Activated naive CD4-positive, alpha-beta T cell treated with anti-CD3 and anti-CD28 coated beads for 36 hours (primary cell): ENCODE measurements at places on chromosomes 5 and 9.

GRCh38 chr5:79716839-79717238 is 27.2 kb downstream of the CMYA5 start:
- no peak for DNase-seq

DNA sequence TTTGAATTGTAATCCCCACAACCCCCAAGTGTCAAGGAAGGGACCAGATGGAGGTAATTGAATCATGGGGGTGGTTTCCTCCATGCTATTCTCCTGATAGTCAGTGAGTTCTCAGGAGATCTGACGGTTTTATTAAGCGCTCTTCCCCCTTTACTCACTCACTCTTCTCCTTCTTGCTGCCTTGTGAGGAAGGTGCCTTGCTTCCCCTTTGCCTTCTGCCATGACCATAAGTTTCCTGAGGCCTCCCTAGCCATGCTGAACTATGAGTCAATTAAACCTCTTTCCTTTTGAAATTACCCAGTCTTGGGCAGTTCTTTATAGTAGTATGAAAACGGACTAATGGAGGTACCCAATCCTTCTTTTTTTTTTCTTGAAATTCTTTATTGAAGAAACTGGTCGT is 2.2 kb upstream of the CEP120 start:
- no peak for DNase-seq

GRCh38 chr5:110398951-110399350 is 327.5 kb downstream of the TMEM232 start:
- no peak for DNase-seq

- DNase-seq = no peak
These were observed 29.7 kb downstream of the PPP1R2B start for GRCh38 chr5:156879665-156880285.

GRCh38 chr5:95075111-95075510 is 209.8 kb downstream of the MCTP1 start:
- DNase-seq = no peak

DNA sequence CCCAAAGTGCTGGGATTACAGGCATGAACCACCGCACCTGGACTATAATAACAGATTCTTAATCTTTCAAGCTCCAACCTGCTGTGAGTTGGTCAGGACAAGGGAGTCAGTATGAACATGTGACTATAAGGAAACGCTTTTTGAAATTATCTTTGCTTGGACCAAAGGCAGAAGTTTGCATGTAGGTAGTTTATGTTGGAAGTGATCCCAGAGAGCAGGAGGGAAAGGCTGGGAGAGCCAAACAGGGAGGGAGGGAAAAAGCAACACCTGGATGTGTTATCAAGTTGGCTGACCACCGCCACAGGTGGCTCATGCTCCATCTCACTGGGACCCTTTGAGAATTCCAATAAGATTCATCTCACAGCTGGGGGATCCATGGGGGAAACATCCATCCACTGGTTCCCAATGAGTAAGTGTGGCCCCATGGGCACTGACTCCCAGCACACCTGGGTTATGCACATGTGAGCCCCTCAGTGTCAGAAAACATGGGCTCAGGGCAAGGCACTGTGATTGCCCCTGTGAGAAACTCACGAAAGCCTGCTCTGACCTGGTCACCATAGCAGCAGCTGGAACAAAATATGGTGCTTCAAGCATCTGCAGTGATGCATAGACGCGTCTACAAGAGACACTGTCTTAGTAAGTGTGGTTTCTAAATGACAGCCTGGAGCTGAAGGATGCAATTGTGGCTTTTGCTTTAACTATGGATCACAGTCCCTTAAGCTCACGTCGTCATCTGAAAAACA is 62.1 kb downstream of the ARSB start:
- DNase-seq = no peak

DNA sequence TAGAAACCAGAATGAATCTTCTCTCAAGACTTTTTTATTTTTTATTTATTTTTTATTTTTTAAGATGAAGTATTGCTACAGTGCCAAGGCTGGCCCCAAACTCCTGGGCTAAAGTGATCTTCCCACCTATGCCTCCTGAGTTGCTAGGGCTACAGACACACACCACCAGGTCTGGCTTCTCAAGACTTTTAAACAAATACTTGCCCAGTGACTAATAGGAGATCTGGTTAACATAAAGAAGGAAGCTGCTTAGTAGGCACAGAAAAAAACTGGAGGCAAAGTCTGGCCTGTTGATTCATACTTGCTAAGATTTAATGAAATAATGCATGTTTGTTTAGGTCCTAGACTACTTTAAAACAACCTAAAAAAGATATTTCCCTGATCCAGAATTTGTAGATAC is 43.8 kb downstream of the SLC38A9 start:
- no peak for DNase-seq
